Mammary epithelial cell (primary cell): ENCODE measurements at places on chromosomes 16 and 17. TPM values are rescaled to one million over a fixed set of nuclear protein-coding genes. Genes with fewer than 3 reads are reported as not detected.

- peak; percentile 46 for DNase-seq
Measured at GRCh38 chr16:11896486-11897176, 19.1 kb downstream of the GSPT1 start.

GRCh38 chr17:74816905-74817620, 40.9 kb upstream of the NAT9 start:
- DNase-seq, result no peak

The ANKRD40CL gene
- not detected for total RNA-seq

The NETO2 gene
- 43.7 TPM for total RNA-seq

DNA sequence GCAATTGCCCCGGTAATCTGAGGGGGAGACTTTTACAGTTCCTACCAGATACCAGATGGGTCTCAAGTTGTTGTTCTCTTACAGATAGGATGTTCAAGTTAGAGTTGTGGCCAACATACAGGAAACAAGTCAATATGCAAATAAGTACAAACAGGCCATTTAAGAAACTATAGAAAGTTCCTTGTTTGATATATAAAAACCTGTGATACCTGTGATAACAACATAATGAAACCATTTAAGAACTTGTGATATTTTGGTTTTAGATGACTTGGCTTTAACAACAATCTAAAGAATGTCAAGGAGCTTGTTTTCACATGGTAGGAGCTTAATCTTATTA, 16.8 kb downstream of the CDR2 start:
- no peak for DNase-seq

The GPRC5B gene
- total RNA-seq, result 0.32 and 0.38 TPM in 2 replicates

GRCh38 chr17:48322060-48322459, 108.0 kb downstream of the SKAP1 start:
- DNase-seq, result no peak

The SLC52A1 gene
- total RNA-seq, result 0.50 TPM

The KRTAP2-2 gene
- not detected in 2 replicates for total RNA-seq

GRCh38 chr17:7248796-7249195, 2.7 kb downstream of the CTDNEP1 start:
- DNase-seq, result no peak

DNA sequence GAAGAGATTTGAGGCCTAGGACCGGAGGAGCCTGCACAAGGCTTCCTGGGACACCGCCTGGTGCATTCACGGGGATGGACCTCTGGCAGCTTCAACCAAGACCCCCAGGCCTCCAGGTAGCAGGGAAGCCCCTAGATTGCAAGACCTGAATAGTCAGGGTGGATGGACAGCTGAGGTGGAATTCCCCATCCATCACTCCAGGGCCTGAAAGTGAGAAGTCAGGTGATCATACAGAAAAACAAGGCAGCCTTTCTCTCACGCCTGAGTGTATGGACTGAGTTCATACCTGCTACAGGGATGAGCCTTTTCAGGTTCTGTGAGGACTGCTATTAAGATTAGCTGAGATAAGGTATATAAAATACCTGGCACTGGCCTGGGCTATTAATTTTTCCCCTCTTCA, 74.2 kb downstream of the PLXDC1 start:
- DNase-seq, result no peak

- peak; percentile 15 for DNase-seq
Measured at GRCh38 chr17:1920948-1921351, 91.1 kb downstream of the RPA1 start.

The IL34 gene
- total RNA-seq, result 0.49 and 0.69 TPM in 2 replicates

DNA sequence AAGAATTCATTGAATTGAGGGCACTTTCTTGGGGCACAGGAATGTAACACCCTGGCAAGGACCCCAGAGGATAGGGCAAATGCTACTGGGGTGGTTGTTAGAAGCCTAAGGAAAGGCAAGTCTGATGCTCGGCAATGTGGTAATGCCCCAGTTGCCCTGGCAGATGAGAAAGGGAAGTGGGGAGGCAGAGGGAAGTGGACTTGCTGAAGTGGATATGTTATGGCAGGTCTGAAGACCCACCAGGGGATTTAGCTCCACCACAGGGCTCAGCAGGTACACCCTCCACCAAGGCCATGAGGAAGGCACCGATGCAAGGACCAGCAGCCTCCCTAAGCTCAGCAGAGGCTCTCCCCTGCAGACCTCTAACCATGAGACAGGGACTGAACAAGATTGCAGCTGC, 184.8 kb downstream of the IRX5 start:
- no peak for DNase-seq

DNA sequence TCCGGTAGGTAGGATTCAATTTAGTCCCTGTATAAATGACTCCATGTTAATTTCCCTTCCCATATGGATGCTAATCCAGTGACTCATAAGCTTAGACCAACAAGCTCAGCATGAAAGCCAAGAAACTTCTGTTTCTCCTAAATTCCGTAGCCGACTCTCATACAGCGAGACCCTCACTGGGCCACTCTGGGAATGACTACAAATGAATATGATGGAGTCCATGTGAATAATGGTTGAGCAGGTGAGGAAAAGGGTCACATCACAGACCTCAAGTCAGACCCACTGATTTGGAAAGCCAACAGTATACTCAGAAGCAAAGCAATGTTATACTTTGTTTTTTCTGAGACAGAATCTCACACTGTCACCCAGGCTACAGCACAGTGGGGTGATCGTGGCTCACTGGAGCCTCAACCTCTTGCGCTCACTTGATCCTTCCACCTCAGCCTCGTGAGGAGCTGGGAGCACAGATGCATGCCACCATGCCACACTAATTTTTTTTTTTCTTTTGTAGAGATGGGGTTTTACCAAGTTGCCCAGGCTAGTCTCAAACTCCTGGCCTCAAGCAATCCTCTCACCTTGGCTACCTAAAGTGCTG, 14.6 kb downstream of the RSL1D1 start:
- no peak for DNase-seq

The RASD1 gene
- total RNA-seq, result 1.8 TPM

DNA sequence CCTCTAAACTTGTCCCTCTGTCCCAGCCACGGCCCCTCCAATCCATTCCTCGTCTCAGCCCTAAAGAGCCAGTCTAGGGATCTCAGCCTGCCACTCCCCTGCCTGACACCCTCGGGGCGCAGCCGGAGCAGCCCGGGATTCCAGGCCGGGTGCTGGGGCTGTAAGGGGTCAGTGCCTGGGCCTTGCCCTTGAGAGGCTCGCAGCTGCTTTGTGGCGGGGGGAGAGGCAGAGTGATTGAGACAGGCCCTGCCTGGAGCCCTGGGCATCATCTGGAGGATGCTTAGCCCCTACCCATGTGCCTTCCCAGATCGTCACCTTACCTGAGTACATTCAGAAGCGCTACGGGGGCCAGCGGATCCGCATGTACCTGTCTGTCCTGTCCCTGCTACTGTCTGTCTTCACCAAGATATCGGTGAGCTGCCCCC, 8.3 kb downstream of the SLC5A10 start:
- DNase-seq, result no peak

The FOXN1 gene
- total RNA-seq, result not detected in 2 replicates

DNA sequence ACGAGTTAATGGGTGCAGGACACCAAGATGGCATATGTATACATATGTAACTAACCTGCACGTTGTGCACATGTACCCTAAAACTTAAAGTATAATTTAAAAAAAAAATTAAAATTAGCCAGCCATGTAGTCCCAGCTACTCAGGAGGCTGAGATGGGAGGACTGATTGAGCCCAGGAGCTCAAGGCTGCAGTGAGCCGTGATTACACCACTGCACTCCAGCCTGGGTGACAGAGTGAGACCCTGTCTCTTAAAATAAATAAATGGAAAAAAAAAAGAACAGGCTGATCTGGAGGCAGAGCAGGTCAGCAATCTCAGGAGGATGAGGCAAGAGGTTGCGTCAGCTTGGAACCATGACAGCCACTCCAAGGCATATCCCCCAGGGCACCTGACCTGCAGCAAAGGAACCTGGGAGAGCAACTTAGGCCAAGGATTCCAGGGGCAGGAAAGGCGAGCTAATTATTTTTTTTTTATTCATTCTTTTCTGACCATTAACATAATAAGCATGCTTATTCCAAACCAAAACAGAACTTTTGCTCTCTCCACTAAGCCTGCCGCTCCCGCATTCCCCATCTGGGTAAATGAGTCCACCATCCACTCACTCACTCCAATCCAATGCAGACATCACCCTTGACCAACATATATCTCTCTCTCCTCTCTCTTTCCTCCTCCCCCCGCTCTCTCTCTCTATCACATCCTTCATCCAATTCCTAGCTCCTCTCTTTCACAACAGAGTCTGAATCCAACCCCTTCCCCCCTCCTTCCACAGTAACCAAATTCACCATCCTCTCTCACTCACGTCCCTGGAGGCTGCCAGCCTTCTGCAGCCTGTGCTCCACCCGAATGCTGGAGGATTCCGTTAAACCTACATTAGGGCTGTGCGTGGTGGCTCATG, 47.7 kb downstream of the TK2 start:
- DNase-seq, result no peak

- peak; percentile 77 for DNase-seq
Measured at GRCh38 chr17:48618256-48618896, 3.3 kb upstream of the HOXB8 start.

GRCh38 chr17:76438906-76439305, 14.0 kb downstream of the UBE2O start:
- DNase-seq, result no peak

- DNase-seq, result no peak
Measured at GRCh38 chr16:56769677-56770076, 39.7 kb downstream of the NUP93 start.

DNA sequence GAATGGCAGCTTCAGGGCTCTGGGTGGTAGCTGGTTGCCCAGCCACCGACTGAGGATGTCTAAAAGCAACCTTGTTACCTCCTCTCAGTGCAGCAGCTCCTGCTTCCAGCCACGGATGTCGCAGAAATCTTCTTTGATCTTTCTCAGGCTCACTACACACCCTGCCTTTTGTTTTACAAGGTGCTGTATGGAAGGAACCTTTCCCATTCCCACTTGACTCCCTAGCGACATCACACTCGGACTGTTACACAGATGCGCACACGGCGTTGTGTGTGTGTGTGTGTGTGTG, 135.8 kb upstream of the CPHXL start:
- DNase-seq, result no peak

DNA sequence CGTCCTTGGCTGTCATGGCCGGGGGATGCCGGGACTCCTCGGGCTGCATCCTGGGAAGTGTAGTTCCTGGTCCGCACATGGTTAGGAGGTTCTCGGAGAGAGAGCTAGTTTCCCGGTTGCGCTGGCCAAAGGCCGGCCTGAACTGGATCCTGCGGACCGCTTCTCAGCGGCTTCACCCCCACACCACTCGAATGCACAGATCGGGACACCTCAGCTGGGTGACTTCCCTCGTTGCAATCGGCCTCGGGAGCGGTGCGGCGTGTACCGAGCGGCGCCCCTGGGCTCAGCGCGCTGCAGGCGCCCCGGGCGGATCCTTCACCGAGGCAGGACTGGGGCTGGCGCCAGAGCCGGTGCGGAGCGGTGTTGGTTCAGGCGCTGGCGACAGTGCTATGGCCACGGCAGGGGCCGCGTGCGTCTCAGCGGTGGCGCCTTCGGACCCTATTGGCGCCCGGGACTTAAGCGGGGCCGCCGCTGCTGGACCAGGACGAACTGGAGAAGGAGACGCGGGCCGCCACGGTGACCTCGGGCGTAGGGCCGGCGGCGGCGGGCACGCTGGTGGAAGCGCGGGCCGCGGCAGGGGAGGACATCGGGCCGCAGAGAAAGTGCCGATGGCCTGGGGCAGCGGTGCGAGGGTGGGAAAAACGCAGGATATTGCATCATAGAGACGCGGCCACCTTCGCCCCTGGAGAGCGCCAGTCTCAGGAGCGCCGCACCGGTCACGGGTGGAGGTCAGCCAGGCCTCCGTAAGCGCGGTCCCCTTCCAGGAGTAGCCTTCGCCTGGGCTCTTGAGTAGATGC, 11.4 kb downstream of the ZNF629 start:
- DNase-seq, result peak; percentile 75

- no peak for DNase-seq
Measured at GRCh38 chr16:75065149-75065505, 51.5 kb downstream of the LDHD start.

- DNase-seq, result no peak
Measured at GRCh38 chr16:23302045-23302956, at the start of gene SCNN1B. SCNN1B (plus strand) TSS chr16:23302302; CDS start chr16:23348600, 46,298 bp downstream.

DNA sequence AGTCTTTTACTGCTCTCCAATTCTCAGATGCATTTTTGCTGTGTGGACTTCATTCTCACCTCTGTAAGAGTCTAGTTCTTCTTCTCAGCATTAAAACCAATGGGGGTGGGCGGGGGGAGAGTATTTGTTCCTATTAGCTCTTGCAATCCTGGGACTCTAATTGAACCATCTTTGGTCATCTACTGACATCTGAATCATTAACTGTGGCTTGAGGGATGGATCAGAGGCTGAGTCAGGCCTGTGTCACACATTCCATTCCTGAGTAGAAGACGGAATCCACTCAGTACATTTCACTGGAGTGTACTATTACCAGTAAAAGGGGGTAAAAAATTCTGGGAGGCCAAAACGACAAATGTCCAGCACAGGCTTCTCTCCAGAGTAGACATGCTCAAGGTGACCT, 12.8 kb upstream of the ZNF23 start:
- peak; percentile 90 for DNase-seq

The STAC2 gene
- total RNA-seq, result not detected

The PCGF2 gene
- 32.7 and 36.4 TPM in 2 replicates for total RNA-seq

DNA sequence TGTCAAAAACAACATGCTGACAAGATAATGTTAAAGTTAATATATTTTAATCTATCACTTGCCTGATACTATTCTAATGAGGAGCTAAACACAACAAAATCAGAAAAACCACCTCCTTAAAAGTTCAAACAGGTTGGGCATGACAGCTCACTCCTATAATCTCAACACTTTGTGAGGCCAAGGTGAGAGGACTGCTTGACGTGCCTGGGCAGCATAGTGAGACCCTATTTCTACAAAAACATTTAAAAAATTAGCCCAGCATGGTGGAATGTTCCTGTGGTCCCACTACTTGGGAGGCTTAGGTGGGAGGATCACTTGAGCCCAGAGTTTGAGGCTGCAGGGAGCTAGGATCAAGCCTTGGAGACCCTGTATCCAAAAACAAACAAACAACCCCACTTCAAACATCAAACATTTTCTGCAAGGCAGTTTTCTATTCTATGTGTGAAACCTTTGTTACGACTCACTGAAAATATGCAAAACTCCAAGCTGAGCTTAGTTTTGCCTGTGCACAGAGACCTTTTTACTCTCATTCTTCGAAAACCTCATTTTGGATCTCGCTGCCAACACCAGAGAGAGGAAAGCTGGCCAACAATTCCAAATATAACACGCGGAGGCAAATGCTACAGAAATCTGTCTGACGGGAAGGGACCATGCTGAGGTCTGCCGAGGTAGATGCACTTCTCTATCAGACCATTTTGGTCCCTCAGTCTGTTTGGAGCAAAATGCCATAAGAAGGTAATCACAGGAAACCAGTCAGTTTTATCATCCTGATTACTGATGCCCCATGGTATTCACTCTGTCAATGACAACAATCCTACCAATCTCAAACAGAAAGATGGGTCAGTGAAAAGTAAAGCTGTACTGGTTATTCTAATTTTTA, 6.2 kb downstream of the PHF12 start:
- DNase-seq, result peak; percentile 29

- DNase-seq, result no peak
Measured at GRCh38 chr17:12627781-12628451, 37.8 kb upstream of the MYOCD start.
